ENCODE measurements at places on chromosomes 11 and 22.

DNA sequence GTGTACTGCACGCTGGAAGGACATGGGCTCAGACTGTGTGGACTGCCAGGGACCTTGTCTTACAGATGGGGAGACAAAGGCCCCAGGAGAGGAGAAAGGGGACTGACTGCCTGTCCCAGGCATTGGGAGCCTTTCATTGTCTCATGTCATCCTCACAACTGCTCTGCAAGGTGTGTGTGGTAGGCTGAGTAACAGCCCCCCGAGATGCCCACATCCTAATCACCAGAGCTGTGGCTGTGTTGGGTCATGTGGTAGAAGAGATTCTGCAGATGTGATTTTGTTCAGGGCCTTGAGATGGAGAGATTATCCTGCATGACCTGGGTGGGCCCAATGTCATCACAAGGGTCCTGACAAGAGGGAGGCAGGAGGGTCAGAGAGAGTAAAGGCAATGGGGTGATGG, 39.1 kb downstream of the ARRB1 start:
- peak overlapping the region; percentile 66 for H3K27ac ChIP-seq
- no peaks in the 10 kb centered on the region for H3K27me3 ChIP-seq
- DNase-seq, result no peak
- H3K4me1 ChIP-seq, result peaks cover 25% of the 10 kb centered on the region
- H3K36me3 ChIP-seq, result no peaks in the 10 kb centered on the region
- H3K4me3 ChIP-seq, result no peak overlapping the region

GRCh38 chr11:34972892-34973291, 56.5 kb downstream of the PDHX start:
- peaks cover 28% of the 10 kb centered on the region for H3K4me1 ChIP-seq
- no peak overlapping the region for H3K27ac ChIP-seq
- H3K36me3 ChIP-seq, result peaks cover 39% of the 10 kb centered on the region
- no peak overlapping the region for H3K4me3 ChIP-seq
- no peaks in the 10 kb centered on the region for H3K27me3 ChIP-seq
- DNase-seq, result no peak

GRCh38 chr22:24437741-24438328, 10.4 kb downstream of the ADORA2A start:
- no peaks in the 10 kb centered on the region for H3K36me3 ChIP-seq
- peaks cover 26% of the 10 kb centered on the region for H3K4me1 ChIP-seq
- H3K27me3 ChIP-seq, result no peaks in the 10 kb centered on the region
- DNase-seq, result peak; percentile 44
- H3K27ac ChIP-seq, result peak overlapping the region; percentile 37
- no peak overlapping the region for H3K4me3 ChIP-seq

- DNase-seq, result no peak
- H3K4me3 ChIP-seq, result no peak overlapping the region
- H3K27ac ChIP-seq, result no peak overlapping the region
These were observed 316.6 kb downstream of the OPCML start for GRCh38 chr11:133215596-133216230.

- no peaks in the 10 kb centered on the region for H3K36me3 ChIP-seq
- no peak overlapping the region for H3K4me3 ChIP-seq
- no peaks in the 10 kb centered on the region for H3K4me1 ChIP-seq
These were observed 107.9 kb downstream of the VPREB1 start for GRCh38 chr22:22352371-22352999.

- no peaks in the 10 kb centered on the region for H3K27me3 ChIP-seq
- DNase-seq, result peak; percentile 72
- H3K36me3 ChIP-seq, result no peaks in the 10 kb centered on the region
- no peak overlapping the region for H3K27ac ChIP-seq
- no peaks in the 10 kb centered on the region for H3K4me1 ChIP-seq
These were observed 16.1 kb downstream of the ALKBH8 start for GRCh38 chr11:107549253-107549953.

DNA sequence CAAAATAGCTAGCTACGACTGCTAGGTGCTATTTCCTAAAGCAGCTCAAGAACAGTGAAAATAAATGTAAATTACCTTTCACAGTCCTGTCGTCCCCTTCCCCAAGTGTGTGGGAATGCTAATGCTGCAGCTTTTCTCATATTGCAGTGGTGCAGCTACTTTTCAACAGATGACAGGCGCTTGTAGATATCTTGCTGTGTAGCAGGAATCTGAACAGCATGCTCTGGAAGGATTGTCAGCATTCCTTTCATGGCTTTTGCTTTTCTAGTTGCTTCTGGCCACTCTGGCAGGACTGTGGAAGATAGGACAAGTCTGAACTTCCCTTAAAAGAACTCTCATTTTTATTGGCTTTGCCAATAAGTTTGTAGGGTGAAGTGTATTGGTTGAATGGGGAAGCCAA, 18.8 kb downstream of the FAR1 start:
- no peak for DNase-seq
- H3K4me3 ChIP-seq, result no peak overlapping the region
- H3K27me3 ChIP-seq, result no peaks in the 10 kb centered on the region
- no peaks in the 10 kb centered on the region for H3K36me3 ChIP-seq
- peak overlapping the region; percentile 79 for H3K27ac ChIP-seq
- peaks cover 38% of the 10 kb centered on the region for H3K4me1 ChIP-seq

DNA sequence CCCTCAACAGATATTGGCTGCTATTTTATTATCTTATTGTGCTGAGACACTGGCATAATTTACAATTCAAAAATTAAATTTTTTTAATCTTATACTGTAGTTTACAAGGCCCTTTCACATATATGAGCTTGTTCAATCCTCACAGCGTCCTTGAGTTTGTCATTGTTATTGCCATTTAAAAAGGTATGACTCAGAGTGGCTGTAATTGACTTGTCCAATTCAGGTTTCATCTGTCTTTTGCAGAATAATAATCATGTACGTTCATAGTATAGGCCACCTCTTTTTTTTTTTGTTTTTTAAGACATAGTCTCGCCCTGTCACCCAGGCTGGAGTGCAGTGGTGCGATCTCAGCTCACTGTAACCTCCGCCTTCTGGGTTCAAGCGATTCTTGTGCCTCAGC, 11.5 kb downstream of the PTPRJ start:
- no peak for DNase-seq
- H3K36me3 ChIP-seq, result no peaks in the 10 kb centered on the region
- H3K4me1 ChIP-seq, result peaks cover 5% of the 10 kb centered on the region
- no peak overlapping the region for H3K27ac ChIP-seq

GRCh38 chr11:64698427-64698826, 24.6 kb downstream of the NRXN2 start:
- peaks cover 10% of the 10 kb centered on the region for H3K27me3 ChIP-seq
- no peak overlapping the region for H3K4me3 ChIP-seq
- no peak for DNase-seq
- H3K4me1 ChIP-seq, result no peaks in the 10 kb centered on the region
- H3K36me3 ChIP-seq, result no peaks in the 10 kb centered on the region

- peak; percentile 9 for DNase-seq
- no peaks in the 10 kb centered on the region for H3K36me3 ChIP-seq
- no peaks in the 10 kb centered on the region for H3K27me3 ChIP-seq
- no peaks in the 10 kb centered on the region for H3K4me1 ChIP-seq
- no peak overlapping the region for H3K4me3 ChIP-seq
- H3K27ac ChIP-seq, result no peak overlapping the region
These were observed 452.0 kb downstream of the JRKL start for GRCh38 chr11:96841792-96842191.

GRCh38 chr22:23889620-23890019, 4.6 kb upstream of the MIF start:
- H3K4me3 ChIP-seq, result no peak overlapping the region
- H3K4me1 ChIP-seq, result peaks cover 4% of the 10 kb centered on the region
- H3K27me3 ChIP-seq, result no peaks in the 10 kb centered on the region
- no peak for DNase-seq
- no peak overlapping the region for H3K27ac ChIP-seq

DNA sequence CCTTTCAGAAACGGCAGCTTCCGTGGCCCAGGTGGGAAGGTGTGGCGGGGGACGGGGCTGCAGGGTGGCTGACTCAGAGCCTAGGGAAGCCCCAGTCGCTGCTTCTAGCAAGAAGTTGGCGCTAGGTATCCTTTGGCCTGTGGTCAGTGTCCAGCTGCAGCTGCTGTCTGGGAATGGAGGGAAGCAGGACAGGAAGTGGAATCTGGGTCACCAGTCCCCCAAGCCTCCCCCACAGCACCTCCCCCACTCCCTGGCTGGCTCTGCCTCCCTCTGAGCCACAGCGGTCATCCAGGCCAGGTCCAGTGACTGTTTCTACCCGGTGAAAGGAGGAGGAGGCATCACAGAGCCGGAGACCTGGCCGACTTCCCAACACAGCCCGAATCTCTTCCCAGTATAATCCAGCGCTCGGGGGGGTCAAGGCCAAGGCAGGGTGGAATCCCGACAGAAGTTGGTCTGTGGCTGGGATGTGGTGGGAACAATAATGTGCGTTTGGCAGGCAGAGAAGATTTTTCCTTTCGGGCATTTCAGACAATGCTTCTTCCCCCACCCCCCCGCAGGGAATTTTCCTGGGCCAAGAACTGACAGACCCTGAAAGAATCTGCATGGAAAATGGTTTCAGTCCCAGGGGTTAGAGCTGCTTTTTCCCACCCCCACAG, 45.1 kb downstream of the C11orf96 start:
- DNase-seq, result no peak
- no peak overlapping the region for H3K27ac ChIP-seq
- no peak overlapping the region for H3K4me3 ChIP-seq
- no peaks in the 10 kb centered on the region for H3K36me3 ChIP-seq
- H3K4me1 ChIP-seq, result no peaks in the 10 kb centered on the region

- H3K27me3 ChIP-seq, result no peaks in the 10 kb centered on the region
- H3K4me1 ChIP-seq, result peaks cover 4% of the 10 kb centered on the region
- no peaks in the 10 kb centered on the region for H3K36me3 ChIP-seq
- no peak overlapping the region for H3K4me3 ChIP-seq
- no peak overlapping the region for H3K27ac ChIP-seq
- no peak for DNase-seq
These were observed 111.7 kb downstream of the TEAD1 start for GRCh38 chr11:12785901-12786300.

DNA sequence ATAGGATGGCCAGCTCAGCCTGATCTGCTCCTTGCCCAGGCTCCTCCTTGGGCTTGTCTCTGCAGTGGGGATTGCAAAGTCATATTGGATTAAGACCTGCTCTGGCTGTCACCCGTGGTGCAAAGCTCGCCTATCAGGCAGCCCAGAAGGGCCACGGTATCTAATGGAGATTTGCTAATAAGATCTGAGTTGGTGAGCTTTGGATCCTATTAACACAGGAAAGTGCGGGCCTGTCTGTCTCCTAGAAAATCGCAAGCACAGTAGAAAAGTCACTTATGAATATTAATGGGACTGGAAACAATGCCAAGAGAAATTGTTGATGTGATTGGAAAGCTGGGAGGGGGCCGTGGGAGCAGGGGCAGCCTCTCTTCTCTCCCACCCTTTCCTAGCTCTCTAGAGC, 72.8 kb downstream of the CHST1 start:
- H3K27me3 ChIP-seq, result no peaks in the 10 kb centered on the region
- H3K4me1 ChIP-seq, result no peaks in the 10 kb centered on the region
- no peak overlapping the region for H3K4me3 ChIP-seq

DNA sequence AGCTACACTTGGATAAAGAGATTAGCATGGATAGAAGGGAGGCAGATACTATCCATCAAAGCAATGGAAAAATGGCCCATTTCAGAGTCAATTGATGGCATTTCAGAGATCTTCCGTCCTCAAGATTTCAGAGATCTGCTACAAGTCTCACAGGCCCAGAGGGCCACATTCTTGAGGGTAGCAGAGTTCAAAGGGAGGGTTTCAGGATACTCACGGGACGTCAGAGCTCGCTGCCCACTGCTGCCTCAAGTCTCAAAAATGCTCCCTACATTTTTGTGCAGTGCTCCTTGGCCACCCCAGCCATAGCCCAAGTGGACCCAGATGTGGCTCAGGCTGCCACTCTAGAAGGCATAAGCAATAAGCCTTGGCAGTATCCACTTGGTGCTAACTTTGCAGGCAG, 24.9 kb downstream of the RTL6 start:
- DNase-seq, result no peak
- no peaks in the 10 kb centered on the region for H3K36me3 ChIP-seq
- H3K4me1 ChIP-seq, result no peaks in the 10 kb centered on the region
- no peaks in the 10 kb centered on the region for H3K27me3 ChIP-seq
- no peak overlapping the region for H3K4me3 ChIP-seq

- H3K4me1 ChIP-seq, result no peaks in the 10 kb centered on the region
- H3K27ac ChIP-seq, result no peak overlapping the region
- peak; percentile 82 for DNase-seq
- no peaks in the 10 kb centered on the region for H3K36me3 ChIP-seq
These were observed 24.4 kb downstream of the P2RY2 start for GRCh38 chr11:73242251-73243092.

GRCh38 chr11:132686886-132687285, 845.4 kb downstream of the OPCML start:
- no peak overlapping the region for H3K4me3 ChIP-seq
- peak; percentile 77 for DNase-seq
- peaks cover 16% of the 10 kb centered on the region for H3K4me1 ChIP-seq

DNA sequence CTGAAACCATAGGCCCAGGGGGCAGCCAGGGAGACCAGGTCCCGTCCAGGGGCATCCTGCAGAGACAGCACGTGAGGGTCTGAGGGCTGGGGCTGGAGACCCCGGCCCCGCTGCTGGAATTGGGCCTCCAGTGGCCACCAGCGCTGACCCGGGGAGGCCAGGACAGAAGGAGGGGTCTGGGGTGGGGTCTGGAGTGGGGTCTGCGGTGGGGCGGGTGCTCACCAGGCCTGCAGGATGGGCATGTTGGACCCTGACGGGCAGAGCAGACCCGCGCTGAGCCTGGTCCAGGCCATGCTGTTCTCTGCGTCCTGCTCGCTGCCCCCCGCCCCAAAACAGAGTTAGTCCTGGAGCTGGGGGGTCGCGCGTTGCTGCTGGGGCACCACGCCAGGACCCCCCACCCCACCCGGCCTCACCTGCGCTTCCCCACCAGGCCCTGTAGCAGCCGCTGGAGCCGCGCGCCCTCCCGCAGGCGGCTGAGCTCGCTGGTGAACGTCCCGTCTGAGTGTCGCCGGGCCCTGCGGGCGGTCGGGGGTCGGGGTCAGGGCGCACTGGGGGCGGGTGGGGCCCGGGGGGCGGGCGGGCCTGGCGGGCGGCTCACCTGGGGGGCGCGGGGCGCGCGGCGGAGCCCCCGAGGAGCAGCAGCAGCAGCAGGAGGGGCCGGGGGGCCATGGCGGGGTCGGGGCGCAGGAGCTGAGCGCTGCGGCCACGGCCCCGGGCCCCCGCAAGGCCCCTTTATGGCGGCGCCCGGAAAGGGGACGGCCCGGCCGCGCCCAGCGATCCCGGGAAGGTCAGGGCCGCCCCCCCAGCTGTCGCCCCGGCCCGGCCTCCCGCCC, at the start of gene SCT:
SCT (minus strand) TSS at position 707 of the 833 bp plus-strand sequence; CDS start at position 669, 38 bp downstream.
- no peak for DNase-seq
- H3K4me1 ChIP-seq, result peaks cover 11% of the 10 kb centered on the region
- H3K27me3 ChIP-seq, result no peaks in the 10 kb centered on the region

- peaks cover 26% of the 10 kb centered on the region for H3K27me3 ChIP-seq
- no peaks in the 10 kb centered on the region for H3K36me3 ChIP-seq
- H3K27ac ChIP-seq, result no peak overlapping the region
- H3K4me3 ChIP-seq, result no peak overlapping the region
These were observed 335.7 kb upstream of the NARS2 start for GRCh38 chr11:78910322-78910721.

- no peaks in the 10 kb centered on the region for H3K4me1 ChIP-seq
- no peak for DNase-seq
- H3K36me3 ChIP-seq, result no peaks in the 10 kb centered on the region
- H3K4me3 ChIP-seq, result no peak overlapping the region
- H3K27me3 ChIP-seq, result no peaks in the 10 kb centered on the region
These were observed 52.1 kb downstream of the LINC01488 start for GRCh38 chr11:69533296-69534165.

GRCh38 chr11:16034074-16034473, 322.3 kb downstream of the SOX6 start:
- H3K4me3 ChIP-seq, result no peak overlapping the region
- no peak overlapping the region for H3K27ac ChIP-seq
- no peaks in the 10 kb centered on the region for H3K4me1 ChIP-seq
- no peaks in the 10 kb centered on the region for H3K27me3 ChIP-seq

GRCh38 chr11:3802011-3802790, 4.8 kb upstream of the NUP98 start:
- no peak for DNase-seq
- H3K4me3 ChIP-seq, result no peak overlapping the region
- H3K27ac ChIP-seq, result no peak overlapping the region
- no peaks in the 10 kb centered on the region for H3K36me3 ChIP-seq
- H3K4me1 ChIP-seq, result peaks cover 5% of the 10 kb centered on the region

Measured in A673 (cell line).